ENCODE measurements at places on chromosomes 12 and 14.

DNA sequence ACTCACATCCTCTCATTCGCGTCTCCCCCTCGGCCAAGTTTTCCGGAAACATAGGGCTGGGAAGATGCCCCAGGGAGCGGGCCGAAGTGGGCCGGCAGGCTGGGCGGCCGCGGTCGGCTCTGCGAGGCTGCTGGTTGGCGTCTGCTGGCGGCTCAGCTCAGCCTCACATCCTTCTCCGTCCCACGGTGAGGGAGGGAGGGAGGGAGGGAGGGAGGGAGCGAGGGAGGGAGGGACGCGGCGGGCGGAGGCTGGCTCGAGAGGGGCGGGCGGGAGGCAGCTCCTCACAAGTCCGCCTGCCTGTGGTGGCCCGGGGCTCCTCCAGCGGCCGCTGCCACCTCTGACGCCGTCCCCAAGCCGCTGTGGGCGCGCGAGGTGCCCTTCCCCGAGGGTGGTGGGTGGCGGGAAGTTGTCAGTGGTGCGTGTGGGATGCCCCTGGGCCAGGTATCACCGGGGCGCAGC lies 93.8 kb downstream of the RFLNA start:
- peak; percentile 92 for DNase-seq

GRCh38 chr14:77306851-77307496 lies 13.7 kb downstream of the POMT2 start:
- DNase-seq = no peak

- no peak for DNase-seq
Measured at GRCh38 chr12:93563807-93564538, 8.5 kb upstream of the SOCS2 start.

- DNase-seq = no peak
Measured at GRCh38 chr12:58608711-58609110, 311.6 kb downstream of the LRIG3 start.
